ENCODE measurements at places on chromosomes 2 and 18. TPM values are rescaled to one million over a fixed set of nuclear protein-coding genes. Genes with fewer than 3 reads are reported as not detected.

WDSUB1 gene
- 17.3 TPM for polyA plus RNA-seq

SLC38A11 gene
- 3.5 TPM for polyA plus RNA-seq

CRIM1 gene
- 31.8 TPM for polyA plus RNA-seq

- DNase-seq, result no peak
These were observed 255.1 kb upstream of the MYT1L start for GRCh38 chr2:2586068-2586776.

- DNase-seq, result no peak
These were observed 80.5 kb upstream of the HPCAL1 start for GRCh38 chr2:10221976-10222870.

DNA sequence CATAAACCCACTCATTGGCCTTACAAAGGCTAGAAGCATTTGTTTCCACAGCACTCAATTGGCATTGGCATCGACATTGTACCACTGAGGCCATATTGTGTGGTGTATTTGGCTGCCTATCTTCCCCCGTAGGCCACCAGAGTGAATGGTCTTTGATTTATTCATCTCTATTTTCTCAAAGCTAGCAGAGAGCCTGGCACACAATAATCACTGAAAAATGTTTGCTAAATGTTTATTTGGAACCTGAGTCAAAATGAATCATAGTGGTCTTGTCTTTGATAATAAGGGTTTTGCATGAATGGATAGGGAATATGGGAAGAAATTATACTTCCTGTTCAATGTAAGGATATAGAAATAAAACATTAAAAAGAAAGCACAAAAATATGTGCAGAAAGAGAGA lies 107.3 kb upstream of the SLC8A1 start:
- no peak for DNase-seq

- DNase-seq, result no peak
These were observed 231.6 kb upstream of the SMAD2 start for GRCh38 chr18:48161911-48162698.

DNA sequence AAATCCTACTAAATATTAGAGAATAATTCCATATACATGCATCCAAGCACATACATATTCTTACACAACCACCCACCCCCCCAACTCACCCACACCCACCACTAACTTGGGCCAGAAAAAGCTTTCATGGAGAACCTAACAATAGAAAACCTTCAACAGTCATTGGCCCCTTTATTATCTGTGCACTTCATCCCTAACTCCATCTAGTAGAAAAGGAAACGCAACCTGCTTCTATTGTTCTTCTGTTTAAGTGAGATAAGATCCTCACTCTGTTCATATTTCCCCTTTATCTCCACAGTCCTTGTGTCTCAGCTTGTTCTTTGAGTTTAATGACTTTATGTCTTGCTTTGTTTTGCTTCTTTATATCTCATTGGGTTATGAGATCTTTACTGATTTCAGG lies 1740.2 kb upstream of the CELF4 start:
- no peak for DNase-seq

DNA sequence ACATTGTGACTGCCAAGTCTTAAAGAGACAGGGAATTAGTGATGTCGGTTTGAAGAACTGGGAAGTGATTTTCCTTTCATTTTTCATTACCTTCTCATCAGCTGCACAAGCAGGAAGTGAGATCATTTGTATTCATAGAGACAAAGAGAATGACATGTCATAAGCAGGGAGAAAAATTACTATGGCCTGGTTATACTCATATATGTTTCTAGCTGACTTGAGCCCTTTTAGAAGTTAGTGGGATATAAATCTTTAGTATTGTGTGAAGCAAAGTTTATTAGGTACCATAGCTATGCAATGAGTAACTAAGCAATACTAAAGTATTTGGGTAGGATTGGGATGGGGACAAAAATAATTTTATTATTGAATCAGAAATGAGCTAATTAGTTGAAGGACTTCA lies 284.1 kb downstream of the PID1 start:
- DNase-seq, result no peak

DNA sequence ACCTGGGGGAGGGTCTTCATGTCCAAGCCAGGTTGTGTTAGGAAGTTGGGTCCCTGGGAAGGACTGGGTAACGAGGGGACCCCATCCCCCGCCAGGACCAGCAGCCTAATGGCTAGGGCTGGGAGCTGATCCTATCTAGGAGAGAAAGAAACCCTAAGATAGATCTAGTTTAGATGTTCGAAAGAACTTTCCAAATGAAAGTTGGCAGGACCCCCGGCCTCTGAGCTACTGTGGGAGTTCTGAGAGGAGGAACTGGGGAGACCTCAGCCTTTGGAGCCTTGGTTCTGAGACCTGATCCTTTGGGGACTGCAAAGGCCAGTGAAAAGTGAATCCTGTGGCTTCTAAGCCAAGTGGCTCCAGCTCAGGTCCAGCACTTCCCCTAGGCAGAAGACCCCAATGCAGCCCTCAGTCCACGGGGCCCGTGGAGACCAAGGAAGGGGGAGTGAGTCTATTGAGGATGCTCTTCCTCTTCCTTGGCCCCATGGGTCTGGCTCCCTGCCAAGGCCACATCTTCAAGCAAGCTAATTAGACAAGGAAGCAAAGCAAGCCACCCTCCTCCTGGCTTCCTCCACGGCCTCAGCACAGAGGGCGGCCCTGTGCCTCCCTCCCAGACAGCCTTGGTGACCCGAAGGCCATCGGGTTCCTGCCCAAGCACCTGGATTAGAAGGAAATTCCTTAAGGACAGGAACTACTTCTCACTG lies 23.5 kb downstream of the CCT7 start:
- DNase-seq, result no peak

DNA sequence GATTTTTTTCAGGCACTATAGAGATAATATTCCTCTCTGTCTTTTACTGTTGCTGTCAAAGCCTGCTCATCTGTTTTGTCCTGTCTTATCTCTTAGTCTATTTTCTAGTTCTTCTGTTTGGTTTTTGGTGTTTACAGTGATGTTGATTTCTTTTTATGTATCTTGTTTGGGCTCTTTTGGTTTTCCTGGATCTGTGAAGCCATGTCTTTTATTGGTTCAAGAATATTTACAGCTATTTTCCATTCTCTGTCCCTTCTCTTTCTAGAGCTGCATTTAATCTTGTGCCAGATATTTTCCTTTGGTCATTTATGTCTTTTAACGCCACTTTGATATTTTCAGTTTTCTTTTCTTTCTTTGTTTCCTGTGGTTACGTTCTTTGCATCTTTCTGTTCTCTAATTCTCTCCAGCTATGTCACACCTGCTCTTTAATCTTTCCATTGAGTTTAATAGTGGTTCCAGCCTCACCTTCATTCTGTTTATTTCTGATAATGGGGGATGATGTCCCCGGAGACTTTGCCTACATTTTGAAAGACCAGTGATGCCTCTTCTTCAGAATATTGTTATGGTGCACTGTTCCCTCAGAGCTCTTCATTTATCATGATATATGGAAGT lies 32.0 kb downstream of the SMCHD1 start:
- DNase-seq, result no peak

- DNase-seq, result no peak
These were observed 67.5 kb downstream of the GPR39 start for GRCh38 chr2:132484144-132484543.

- DNase-seq, result no peak
These were observed 1224.7 kb upstream of the CELF4 start for GRCh38 chr18:38790303-38790702.

All from right lung (tissue), 10 donors.